CD14-positive monocyte (primary cell): ENCODE measurements at places on chromosomes 5 and 9.
A peak's percentile ranks its signal among the peaks of the same experiment; 100 is the strongest.

GRCh38 chr5:90644132-90644531, 85.5 kb downstream of the ADGRV1 start:
- no peak for DNase-seq

DNA sequence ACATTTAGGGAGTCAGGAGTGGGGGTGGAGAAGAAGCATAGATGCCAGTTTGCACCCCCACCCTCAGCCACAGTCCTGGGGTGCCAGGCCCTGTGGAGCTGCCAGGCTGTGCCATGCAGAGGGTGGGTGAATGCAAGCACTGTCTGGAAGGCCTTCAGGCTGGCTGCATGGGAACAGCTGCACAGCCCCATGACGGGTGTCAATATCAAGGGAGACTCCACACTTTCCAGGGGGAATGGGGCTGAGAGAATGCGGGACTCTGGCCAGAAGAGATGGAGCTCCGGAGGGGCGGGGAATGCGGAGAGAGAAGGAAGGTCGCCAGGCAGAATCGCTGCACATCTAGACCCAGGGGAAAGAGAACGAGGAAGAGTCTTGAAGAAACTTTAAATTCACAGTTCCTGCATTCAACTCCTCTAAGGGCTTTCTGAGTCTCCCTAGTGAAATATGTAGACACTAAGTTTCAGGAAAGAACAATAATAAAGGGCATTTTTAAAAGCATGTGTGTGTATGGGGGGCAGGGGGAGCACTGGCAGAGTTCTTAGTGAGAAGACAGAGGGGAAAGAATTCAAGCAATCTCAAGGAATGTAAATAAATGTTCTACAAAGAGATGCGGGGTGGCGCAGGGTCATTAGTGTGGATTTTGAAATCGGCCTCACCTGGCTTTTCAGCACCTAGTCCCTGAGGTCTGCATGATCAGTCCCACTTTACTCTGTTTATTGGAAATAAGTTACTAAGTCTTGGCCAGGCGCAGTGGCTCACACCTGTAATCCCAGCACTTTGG, 59.1 kb downstream of the BOD1 start:
- no peak for DNase-seq

- DNase-seq = no peak
Observed at GRCh38 chr9:103168254-103168653, 173.1 kb downstream of the CYLC2 start.

GRCh38 chr5:142929587-142929986, 159.4 kb downstream of the ARHGAP26 start:
- peak; percentile 15 for DNase-seq

GRCh38 chr9:27977931-27978330, 404.6 kb upstream of the C9orf72 start:
- DNase-seq = no peak

DNA sequence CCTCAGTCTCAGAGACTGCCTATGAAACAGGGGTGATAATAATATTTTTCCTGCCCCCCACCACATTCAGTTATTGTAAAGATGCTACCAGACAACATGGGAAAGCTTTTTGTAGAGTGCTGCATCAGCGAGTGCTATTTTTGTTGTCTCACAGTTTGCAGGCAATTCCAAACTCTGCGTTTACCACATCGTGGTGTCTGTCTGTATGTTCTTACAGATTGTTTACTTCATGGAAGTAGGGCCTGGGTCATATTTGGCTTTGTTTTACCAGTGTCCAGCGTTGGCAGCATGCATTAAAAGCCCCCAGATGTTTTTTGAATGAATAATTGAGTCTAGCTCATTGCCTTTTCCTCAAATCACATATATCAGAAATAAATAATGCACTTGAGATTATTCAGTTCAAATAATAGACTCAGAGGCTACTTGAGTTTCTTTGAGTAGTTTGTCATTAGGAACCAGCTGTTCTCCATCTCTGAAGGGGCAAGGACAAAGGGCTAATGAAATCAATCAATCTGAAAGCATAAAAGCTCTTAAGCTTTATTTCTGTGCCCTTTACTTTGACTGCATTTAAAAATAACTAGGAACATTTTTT, 243.7 kb downstream of the CWC27 start:
- no peak for DNase-seq
